CD4-positive, alpha-beta T cell treated with Interleukin-17A for 1 hour (primary cell): ENCODE measurements at places on chromosomes 16 and 17.
A peak's percentile ranks its signal among the peaks of the same experiment; 100 is the strongest.

GRCh38 chr17:72053036-72053435 lies 67.8 kb upstream of the SOX9 start:
- DNase-seq, result no peak

- DNase-seq, result no peak
These were observed 2.1 kb downstream of the IFT20 start for GRCh38 chr17:28333083-28333746.

DNA sequence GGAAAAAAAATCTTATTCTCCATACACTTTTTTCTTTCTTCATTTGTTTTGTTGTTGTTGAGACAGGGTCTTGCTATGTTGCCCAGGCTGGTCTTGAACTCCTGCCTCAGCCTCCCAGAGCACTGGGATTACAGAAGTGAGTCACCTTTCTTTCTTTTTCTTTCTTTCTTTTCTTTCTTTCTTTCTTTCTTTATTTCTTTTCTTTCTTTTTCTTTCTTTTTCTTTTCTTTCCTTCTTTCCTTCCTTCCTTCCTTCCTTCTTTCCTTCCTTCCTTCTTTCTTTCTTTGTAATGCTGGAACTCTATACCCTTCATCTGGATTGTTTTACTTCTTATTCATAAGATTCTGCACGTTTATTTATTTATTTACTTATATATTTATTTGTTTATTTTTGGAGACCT lies 94.5 kb upstream of the TNRC6A start:
- DNase-seq, result no peak

- DNase-seq, result no peak
These were observed 83.6 kb downstream of the RGS9 start for GRCh38 chr17:65220732-65221131.

GRCh38 chr17:50699410-50699809 lies 8.3 kb downstream of the ANKRD40 start:
- DNase-seq, result no peak

DNA sequence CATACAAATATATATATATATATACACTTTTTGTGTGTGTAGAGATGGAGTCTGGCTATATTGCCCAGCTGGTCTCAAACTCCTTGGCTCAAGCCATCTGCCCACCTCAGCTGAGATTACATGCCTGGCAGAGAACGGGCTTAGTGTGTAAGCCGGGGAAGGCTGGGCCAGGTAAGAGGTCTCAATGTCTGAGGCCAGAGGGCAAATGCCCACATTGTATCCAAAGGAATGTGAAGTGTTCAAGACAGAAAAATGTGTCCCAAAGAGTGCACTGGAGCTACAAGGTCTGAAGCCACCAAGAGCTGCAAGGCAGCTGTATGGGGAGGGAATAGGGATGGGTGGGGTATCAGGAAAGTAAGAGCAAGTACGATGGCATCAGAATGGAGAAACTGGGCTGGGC lies 8.8 kb downstream of the CD2BP2 start:
- no peak for DNase-seq

DNA sequence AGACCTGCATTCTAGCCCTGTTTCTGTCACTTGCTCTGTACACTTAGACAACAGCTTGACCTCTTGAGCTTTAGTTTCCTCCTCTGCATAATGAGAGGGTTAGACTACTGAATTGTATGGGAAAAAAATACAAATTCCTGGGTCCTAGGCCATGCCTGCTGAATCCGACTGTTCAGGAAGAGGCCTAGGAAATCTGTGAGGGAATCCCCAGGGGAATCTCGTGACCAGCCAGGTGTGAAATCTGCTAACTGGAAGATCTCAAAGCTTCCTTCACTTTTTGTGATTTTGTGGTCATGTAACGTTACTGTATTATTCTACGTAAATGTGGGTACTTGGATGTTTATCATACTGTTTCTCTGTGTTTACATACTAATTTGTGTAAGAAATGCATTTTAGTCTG lies 58.2 kb downstream of the CYLD start:
- no peak for DNase-seq

GRCh38 chr16:53094013-53094630 lies 39.3 kb downstream of the CHD9 start:
- DNase-seq, result peak; percentile 32

DNA sequence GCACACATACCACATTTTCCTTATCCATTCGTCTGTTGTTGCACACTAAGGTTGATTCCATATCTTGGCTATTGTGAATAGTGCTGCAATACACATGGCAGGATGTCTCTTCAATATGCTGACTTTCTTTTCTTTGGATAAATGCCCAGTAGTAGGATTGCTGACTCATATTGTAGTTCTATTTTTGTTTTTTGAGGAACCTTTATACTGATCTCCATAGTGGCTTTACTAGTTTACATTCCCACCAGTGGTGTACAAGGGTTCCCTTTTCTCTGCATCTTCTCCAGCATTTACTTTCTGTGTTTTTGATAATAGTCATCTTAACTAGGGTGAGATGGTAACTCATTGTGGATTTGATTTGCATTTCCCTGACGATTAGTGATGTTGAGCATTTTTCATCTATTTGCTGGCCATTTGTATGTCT lies 118.1 kb downstream of the STXBP4 start:
- DNase-seq, result no peak

DNA sequence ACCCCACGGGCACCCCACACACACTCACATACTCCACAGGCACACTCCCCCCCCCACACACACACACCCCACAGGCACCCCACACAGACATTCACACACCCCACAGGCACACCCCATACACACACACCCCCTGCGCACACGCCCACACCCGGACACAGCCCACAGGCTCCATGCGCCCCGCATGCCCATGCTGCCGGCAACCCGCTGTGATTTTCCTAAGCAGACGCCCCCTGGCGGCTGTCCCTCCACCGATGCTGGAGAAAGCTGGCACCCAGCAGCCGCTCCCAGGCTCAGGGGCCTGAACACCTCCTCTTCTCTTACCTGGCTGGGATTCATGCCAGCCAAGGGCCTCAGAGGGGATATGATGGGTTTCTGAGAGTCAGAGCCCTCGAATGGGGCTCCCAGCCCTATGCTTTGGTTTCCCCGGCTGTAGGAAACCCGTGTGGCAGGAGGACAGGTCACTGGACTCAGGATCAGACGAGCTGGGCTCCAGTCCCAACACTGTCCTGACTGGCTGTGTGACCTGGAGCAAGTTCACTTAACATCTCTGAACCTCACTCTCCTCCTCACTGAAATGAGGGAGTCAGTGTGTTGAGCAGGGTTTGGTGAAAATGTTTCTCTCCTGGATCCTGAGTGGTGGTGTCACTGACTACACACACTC lies 19.6 kb upstream of the TNFRSF13B start:
- DNase-seq, result peak; percentile 80

DNA sequence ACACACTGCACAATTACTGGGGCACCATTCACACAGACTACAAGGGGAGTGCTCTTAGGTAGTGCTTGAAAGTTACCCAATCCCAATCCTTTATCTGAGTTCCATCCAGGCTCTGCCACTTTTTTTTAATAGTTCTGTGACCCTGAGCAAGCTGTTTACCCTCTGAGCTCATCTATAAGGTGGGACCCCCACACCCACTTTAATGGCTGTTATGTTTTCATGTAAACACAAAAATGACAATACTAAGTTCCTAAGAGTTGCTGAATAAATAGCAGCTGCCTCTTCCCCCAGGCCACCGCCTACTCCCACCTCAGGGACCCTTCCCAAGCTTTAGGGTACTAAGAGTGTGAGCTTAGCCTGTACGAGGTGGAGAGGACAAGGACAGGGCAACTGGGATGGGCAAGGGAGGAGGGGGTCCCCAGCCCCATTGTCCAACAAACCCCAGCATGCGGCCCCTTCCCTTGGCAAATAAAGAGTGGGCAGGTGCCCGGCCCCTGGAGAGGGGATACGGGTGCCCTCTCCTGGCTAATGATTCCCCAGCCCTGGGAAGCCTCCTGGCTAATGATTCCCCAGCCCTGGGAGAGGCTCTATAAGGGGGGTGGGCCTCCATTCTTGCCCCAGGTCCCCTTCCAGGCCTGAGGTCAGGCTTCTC lies 14.6 kb downstream of the SLC13A2 start:
- DNase-seq, result no peak

GRCh38 chr16:50607051-50607431 lies 58.8 kb downstream of the NKD1 start:
- no peak for DNase-seq

GRCh38 chr17:80415626-80416137 lies 715 bp downstream of the ENDOV start:
- DNase-seq, result no peak

GRCh38 chr16:55015181-55015913 lies 84.7 kb downstream of the IRX5 start:
- no peak for DNase-seq

GRCh38 chr16:72066747-72067146 lies 3.7 kb downstream of the HPR start:
- DNase-seq, result peak; percentile 30

- DNase-seq, result no peak
These were observed at the start of gene CYGB for GRCh38 chr17:76537578-76538280. TSS of gene CYGB (minus strand) at chr17:76537709. CDS start at chr17:76537542, 167 bp downstream.

DNA sequence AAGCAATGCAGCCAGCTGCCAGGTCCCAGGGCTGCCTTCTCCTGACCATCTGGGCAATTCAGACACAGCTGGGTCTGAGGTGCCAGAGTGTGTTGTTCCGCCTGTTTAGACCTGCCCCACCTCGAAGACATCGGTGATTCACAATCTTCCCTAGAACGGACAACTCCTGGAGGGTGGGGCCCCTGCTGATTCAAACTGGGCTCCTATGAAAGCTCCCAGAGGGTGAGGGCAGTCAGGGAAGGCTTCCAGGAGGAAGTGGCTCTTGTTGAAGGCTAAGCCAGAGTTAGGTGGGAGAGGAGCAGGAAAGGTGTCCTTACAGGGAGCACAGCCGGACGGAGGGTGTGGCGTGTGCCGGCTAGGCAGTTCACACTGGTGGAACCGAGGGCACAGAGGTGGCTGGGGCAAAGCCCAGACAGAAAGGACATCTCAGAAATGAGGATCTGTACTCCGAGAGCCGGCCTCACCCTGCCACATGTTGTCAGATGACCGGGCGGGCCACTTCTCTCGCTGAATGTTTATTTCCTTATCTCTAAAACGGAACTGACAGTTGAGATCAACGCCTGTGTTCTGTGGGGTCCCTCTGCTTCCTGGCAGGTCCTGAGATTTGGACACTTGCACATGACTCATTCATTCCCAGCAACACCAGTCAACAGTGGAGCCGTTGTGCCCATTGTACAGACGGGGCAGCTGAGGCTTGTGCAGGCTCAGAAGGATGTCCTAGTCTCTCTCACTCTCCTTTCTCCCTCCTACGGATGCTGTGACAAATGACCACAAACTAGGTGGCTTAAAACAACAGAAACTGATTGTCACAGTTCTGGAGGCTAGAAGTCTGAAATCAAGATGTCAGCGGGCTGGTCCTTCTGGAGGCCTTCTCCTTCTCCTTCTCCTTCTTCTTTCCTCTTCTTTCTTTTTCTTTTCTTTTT lies 26.9 kb upstream of the LITAF start:
- DNase-seq, result peak; percentile 39

DNA sequence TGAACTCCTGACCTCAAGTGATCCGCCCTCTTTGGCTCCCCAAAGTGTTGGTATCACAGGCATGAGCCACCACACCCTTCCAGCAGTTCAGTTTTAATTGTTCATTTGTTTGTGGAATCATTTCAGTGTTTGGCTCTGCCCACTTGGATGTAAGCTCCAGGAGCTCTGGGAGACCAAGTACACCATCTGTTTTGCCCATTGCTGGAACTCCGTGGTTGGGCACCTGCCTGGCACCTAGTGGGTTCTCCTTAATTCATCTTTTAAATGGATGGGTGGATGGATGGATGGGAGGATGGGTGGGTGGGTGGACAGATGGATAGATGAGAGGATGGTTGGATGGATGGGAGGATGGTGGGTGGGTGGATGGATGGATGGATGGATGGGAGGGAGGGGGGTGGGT lies 953 bp upstream of the NECAB2 start:
- no peak for DNase-seq

DNA sequence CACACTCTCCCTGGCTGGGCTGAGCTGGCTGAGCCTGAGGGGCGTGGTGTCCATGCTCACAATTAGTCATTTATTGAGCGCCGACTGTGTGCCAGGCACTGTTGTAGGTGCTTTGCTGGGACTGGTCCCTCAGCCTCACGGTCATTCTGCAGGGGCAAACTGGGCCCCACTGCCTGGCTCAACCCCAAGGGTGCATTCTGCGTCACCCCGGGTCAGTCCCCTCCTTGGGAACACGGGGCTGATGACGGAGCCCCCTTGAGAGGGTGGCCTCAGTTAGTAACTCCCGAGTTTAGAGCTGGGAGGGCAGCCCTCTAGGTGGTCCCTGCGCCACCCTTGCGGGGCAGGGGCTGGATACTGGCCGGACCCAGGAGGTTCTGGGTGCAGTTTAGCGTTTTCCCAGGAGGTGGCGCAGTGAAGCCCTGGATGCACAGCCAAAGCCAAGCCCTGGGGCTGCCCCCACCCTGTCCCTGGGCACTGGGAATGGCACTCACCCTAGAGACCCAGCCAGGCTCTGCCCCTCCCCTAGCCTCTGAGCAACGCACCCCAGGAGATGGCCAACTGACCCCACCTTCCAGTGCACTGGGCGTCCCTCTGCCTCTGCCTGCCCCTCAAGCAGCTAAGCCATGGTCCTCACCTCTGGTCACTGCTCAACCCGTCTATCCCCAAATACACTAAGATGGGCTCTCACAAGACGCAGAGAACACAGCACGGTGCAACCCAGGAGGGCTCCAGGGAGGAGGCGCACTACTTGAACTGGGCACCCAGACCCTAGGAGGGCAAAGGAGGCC lies 243.2 kb upstream of the GSE1 start:
- DNase-seq, result peak; percentile 13

- no peak for DNase-seq
These were observed 14.2 kb downstream of the KLHL36 start for GRCh38 chr16:84662471-84662870.

DNA sequence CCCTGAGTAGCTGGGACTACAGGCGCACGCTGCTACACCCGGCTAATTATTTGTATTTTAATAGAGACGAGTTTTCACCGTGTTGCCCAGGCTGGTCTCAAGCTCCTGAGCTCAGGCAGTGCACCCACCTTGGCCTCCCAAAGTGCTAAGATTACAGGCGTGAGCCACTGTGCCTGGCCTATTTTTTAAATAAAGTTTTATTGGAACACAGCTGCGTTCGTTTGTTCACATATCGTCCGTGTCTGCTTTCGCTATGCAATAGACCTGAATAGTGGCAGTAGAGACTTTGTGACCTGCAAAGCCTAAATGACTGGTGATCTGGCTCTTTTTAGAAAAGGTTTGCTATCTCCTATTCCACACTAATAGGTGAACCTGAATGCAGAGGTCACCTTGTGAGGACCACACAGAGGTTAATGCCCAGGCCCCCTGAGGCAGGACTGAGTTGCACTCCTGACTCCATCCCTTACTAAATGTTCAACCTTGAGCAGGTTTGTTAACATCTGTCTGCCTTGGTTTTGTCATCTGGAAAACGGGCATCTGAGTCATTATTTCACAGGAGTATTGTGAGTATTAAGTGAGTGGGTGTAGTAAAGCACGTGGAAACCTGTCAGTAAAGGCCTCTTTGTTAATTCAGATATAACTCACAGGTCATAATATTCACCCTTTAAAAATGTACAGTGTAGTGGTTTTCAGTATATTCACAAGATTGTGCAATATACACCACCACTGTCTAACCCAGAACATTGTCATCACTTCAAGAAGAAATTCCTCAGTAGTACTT lies 157.5 kb upstream of the CACNG5 start:
- no peak for DNase-seq
